ENCODE measurements at places on chromosomes 2 and 18.

DNA sequence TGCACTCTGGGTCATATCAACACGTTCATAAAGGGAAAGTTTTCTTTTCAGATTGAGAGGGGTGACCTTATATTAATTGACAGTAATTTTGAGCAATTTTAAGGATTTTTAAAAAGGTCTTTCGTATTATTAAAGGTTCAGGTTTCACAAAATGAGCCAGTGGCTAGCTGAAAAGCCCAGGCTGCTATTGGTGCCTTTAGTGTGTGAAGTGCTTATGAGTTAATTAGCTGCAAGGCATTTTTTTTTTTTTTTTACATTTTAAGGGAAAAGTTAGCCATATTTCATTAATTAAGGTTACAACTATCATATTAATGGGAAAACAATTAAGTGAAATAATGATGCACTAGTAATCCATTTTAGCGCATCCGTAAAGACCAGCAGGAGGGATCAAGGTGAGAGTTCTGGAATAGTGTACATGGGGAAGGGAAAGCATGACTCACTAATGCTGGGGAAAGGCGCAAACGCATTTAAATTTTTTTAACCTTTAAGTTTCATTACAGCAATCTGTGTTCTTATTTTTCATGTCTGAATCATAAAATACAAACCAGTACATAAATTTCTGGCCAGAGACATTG is 200.0 kb downstream of the ZNF407 start:
- no peak for DNase-seq

DNA sequence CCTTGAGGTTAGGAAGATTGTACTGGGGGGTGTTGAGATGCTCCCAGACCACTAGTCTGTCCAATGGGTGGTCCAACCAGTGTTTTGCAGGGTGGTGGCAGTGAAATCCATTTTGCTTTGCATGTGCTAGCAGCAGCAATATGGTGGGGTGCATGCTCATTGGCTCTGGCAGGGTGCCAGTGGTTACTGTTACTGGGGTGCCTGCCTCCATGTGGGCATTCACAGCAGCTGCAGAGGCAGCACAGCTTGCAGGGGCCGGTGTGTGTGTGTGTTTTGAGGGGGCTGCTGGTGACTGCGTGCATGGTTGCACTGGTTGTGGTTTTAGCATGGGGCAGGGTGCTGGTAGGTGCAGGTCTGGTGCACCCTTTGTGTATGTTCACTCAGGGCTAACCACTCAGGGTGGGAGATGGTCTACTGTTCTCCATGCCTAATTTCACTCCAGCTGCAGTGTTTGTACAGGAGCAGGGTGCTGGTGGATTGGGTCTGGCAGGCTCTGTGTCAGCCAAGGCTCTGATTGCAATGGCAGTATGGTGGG is 265.4 kb downstream of the NUP35 start:
- no peak for DNase-seq

GRCh38 chr2:139805441-139805840 is 1025.3 kb upstream of the NXPH2 start:
- DNase-seq = no peak

DNA sequence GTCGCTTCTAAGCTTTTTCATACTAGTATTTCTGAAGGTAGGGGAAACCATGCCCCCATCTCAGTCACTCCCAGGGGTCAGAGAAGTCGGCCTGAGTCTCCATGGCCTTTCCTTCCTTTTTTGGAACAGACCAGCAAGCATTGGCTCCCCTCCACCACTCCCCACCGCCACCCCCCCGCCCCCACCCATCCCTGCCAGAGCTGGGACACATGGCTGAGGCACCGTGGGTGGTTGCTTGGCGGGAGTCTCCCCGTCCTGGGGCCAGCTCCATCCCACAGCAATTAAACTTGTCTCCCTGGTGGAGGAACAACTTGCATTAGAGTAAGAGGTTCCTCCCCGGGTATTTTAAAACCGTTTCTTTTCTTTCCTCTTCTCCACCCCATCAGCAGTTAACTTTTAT is 100.8 kb upstream of the TFPI start:
- DNase-seq = no peak

GRCh38 chr2:38747007-38747424 is 4.1 kb downstream of the SRSF7 start:
- no peak for DNase-seq

- no peak for DNase-seq
Measured at GRCh38 chr2:20145497-20146193, 79.3 kb downstream of the SDC1 start.

- DNase-seq = no peak
Measured at GRCh38 chr2:9258501-9258900, 51.9 kb downstream of the ASAP2 start.

DNA sequence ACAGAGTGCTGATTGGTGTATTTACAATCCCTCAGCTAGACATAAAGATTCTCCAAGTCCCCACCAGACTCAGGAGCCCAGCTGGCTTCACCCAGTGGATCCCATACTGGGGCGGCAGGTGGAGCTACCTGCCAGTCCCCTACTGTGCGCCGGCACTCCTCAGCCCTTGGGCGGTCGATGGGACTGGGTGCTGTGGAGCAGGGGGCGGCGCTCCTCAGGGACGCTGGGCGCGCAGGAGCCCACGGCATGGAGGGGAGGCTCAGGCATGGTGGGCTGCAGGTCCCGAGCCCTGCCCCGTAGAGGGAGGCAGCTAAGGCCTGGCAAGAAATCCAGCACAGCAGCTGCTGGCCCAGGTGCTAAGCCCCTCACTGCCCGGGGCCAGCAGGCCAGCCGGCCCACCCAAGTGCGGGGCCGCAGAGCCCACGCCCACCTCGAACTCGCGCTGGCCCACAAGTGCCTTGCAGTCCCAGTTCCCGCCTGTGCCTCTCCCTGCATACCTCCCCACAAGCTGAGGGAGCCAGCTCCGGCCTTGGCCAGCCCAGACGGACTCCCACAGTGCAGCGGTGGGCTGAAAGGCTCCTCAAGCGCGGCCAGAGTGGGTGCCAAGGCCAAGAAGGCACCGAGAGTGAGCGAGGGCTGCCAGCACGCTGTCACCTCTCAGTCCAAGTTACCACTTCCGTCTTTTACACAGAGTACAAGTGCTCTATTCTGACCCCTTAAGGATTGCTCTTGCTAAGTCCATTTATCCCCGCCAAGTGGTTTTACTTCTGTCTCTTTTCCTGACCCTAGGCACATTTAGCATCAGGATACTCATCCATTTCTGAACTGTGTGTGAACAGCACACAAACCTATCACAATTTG is 1.7 kb upstream of the RPE start:
- DNase-seq = no peak

GRCh38 chr2:239263669-239264491 is 136.9 kb downstream of the HDAC4 start:
- DNase-seq = no peak

DNA sequence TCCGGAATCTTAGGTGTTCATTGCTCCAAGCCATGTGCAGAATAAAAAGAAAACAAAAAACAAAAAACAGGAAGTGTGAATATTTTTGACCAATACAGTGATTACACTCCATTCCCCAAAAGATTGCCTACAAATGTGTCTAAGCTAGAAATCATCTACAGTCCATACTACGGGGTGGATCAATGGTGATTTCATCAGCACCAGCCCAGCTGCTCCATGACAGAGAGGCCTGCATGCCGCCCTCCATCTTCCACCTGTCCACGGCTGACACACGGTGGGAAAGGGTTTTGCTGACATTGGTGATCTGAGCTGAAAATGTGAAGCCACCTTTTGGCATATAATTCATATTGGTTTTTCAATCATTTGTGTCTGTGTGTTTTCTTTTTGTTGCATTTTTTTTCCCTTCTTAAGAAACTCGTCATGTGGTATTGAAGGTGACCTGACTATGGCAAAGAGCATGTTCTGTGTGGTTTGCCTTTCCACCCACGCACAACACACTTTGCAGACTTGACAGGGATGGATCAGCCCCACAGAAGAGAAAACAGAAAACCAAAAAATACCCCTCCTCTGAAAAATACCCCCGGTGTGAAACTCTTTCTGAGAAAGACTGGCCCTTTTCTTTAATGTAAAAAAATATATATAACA is 533.1 kb downstream of the RNF144A start:
- no peak for DNase-seq

DNA sequence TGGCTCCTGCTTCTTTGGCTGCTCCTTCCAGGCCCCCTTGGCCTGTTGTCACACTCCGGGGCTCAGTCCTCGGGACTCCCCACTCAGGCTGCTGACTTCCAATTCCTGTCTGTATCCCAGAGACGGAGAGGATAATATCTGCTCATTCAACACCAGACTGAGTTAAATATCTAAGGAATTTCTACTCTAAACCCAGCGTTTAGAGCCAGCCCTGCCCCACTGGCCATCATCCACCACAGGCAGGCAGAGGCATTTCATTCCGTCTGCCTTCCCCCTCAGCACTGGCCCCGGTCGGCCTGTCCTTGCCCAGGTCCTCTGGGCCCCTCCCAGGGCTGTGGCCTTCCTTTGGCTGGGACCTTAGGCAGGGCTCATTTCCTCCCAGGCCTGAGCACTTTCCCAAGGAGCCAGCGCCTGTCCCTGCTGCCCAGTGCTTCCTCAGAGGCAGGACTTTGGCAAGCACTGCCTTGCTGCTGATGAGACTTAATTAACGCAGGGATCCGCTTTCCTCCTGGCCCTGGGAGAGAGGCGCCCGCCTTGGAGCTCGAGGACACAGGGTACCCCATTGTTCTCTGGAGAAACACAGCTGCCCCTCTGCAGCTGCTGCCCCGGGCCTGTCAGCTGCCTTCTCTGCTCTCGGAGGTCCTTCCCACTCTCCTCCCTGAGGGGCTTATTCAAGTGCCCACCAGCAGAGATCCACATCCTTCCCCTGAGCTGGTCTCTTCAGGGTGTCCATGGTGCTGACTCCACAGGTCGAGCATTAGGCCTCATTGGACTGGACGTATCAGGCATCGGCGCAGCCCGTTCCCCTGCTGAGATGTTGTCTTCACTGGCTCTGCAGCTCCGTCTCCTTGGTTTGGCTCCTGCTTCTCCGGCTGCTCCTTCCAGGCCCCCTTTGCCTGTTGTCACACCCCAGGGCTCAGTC is 42.8 kb downstream of the ATOH8 start:
- no peak for DNase-seq

- peak; percentile 42 for DNase-seq
Measured at GRCh38 chr2:216149741-216150140, 40.6 kb downstream of the XRCC5 start.

GRCh38 chr2:170813611-170814532 is 2.8 kb upstream of the GAD1 start:
- DNase-seq = peak; percentile 22

DNA sequence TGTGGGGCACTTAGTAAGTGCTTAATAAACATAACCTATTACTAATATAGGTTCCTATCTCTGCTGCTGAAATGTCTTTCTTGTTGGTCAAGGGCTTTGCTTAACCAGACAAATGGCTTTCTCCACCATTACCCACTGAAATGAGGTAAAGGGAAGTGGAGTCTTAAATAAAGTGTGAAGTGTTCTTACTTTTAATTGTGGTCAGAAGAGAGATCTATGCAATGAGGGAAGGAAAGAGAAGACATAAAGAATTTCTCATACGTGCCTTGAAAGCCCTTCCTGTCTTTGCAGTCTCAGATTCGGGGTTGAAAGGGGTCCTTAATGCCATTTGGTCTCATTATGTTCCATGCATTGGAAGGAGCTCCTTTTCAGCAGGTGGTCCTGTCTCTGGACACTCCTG is 6.9 kb upstream of the CXCR4 start:
- no peak for DNase-seq

DNA sequence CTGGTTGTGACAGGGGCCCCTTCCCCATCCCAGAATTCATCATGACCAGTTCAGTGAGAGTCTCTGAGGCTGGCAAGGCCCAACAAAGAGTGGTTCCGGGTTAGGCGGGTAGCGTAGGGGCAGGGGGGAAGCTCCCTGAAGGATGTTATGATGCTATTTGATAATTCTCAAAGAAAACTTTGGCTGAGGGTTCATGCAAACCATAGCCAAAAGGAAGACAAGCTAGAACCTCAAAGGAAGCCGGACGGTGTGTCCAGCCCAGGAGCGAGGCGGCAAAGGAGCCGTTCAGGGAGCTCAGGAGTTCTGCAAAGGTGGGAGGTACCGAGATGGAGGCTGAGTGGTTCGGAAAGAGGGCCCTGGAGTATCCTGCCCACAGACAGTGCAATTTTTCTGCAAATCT is 226.8 kb upstream of the RAB6C start:
- no peak for DNase-seq

- no peak for DNase-seq
Measured at GRCh38 chr2:6446938-6447608, 418.6 kb downstream of the CMPK2 start.

DNA sequence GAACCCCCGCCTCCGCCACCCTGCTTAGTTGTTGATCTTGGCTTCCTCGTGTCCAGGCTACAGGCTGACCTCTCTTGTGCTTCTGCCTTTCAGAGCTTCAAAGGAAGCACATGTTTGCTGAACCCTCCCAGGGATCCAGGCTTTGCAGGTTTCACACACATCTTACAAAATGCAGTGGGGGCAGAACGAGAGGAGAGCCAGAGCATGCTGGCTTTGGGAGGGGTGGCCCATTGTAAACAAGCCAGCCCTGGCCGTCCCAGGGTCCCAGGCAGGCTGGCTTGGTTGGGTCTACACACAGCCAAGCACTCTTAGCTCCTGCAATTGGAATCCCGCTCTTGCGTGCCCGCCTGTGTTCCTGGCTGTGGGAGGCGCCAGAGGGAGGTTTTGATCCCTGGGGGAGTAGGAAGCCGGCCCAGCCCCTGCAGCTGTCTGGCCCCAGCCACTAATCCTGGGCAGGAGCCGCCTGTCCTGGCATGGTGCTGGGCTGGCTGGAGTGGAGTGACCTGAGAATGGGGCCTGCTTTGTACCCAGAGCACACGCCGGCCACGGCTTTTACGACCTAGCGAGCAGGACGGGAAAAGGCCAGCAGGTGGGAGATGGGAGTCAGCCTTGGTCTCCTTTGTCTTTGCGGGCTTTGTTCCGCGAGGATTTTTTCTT is 53.9 kb downstream of the SH3BP4 start:
- no peak for DNase-seq

- DNase-seq = no peak
Measured at GRCh38 chr2:61732787-61733186, 121.1 kb downstream of the FAM161A start.

- DNase-seq = peak; percentile 32
Measured at GRCh38 chr18:59143441-59143840, 3.8 kb downstream of the SEC11C start.

GRCh38 chr2:122210065-122210464 is 454.6 kb downstream of the TSN start:
- DNase-seq = no peak

GRCh38 chr18:64258111-64258650 is 109.3 kb upstream of the LINC00305 start:
- DNase-seq = no peak

DNA sequence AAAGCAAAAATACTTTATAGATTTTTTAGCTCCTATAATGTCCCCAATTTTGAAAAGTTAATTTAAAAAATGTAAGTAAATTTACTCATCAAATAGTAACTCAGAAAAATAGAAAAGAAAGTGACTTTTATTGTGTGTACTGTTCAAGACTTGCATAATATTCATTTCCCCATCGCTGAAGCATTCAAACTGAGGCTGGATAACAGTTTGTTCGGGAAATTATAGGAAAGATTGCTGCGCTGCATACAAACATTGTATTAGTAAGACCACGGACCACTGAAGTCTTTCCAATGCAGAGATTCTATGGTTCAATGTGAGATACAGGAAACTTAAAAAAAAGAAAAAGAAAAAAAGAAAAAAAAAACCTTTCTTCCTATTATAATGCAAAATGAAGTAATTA is 10.4 kb downstream of the STK17B start:
- no peak for DNase-seq
